ENCODE measurements at places on chromosomes 1 and 21.

- DNase-seq = no peak
These were observed 2.2 kb downstream of the SLC19A1 start for GRCh38 chr21:45539796-45540600.

- no peak for DNase-seq
These were observed 6.5 kb downstream of the ZP4 start for GRCh38 chr1:237884237-237884636.

GRCh38 chr1:186806477-186806876 is 22.3 kb upstream of the PLA2G4A start:
- DNase-seq = no peak

DNA sequence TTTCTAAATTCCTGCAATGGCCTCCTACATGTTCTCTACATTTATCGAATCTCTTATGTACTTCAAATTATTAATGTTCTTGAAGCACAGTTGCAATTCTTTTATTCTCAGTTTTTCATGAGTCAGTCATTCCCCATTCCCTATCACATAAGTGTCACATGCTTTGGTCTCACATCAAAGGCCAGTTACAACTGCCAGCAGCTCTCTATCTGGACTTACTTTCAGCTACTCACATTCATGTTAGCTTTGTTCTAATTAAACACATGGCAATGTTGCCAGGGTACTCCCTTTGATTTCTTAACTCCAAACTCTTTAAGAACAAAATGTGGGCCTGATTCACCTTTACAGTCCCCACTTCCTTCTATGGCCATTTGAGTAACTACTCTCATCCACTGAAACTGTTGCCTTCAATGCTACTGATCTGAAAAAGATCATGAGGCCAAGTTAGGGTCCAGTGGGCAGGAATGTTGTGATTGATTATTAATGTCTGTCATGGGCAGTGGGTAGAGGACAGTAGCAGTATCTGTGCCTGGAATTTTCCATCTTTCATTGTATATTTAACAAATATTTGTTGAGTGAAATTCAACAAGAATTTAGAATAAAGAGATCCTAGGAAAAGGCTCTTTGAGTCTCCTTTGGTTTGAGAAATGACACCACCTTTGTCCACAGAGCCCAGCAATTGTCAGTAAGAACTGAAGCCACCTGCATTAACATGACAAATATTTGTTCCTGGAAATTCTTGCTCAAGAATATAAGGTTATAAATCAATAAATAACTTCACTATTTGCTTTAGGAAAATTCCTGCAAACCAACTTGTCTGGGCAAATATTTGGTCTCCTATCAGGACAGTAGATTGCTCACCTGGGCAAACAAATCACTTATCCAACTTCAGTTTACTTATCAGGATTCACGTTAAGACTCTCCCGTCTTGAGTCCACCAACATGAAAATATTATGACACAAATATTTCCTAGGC is 153.6 kb upstream of the SAMSN1 start:
- DNase-seq = no peak
